ENCODE measurements at places on chromosomes 1 and 21.

DNA sequence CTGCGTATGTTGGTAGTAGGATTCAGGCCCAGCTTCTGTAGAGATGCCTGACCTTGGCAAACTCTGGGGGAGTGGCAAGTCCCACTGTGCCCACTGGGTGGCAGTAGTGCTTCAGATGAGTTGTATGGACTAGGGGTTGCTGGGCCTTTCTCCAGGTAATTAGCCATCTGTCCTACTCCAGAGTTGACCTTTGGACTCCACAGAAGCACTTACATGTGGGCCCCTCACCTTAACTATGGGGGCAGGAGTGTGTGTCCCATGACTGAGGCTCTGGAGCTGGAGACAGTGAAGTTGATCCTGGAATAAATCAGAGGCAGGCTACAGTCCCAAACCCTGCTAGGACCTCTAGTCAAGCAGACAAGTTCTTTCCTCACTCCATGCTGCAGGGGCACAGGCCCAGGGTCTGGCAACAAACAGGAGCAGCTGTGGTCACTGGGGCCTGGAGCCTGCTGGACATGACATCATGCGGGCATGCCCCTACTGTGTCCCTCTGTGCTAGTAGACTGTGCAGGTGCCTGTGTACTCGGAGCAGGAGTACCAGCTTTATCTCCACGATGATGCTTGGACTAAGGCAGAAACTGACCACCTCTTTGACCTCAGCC lies 4.6 kb downstream of the DMAP1 start:
- DNase-seq = peak; percentile 64

DNA sequence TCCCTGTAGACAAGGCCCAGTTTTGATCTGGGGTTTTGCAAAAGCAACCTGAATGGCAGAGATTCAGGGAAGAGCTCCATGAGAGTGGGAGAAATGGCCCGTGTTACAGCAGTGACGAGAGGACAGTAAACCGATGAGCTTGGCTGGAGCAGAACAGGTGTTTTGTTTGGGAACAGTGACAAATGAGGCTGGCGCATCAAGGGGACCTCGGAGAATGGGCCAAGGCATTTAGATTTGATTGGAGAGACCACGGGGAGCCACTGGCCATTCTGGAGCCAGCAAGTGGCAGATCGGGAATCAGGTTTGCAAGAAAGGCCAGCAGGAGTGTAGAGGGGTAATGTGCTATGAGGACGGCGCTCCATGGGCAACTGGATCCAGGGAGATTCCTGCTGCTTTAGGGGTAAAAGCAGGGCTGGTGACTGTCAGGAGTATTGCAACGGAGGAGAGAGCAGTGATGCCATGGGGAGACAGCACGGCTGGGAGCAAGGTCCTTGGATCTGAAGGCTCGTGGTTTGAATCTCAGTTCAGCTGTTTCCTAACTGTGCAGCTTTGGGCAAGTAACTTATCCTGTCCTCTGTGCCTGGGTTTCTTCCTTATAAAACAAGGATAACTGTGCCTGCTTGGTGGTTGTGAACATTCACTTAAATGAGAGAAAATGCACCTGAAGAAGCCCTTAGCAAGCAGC lies 9.9 kb upstream of the KLHDC7A start:
- no peak for DNase-seq

GRCh38 chr1:155454096-155454495 lies 108.5 kb downstream of the ASH1L start:
- DNase-seq = no peak

- no peak for DNase-seq
Observed at GRCh38 chr1:67544921-67545320, 114.7 kb upstream of the SERBP1 start.

GRCh38 chr1:178243119-178243518 lies 149.2 kb downstream of the RASAL2 start:
- no peak for DNase-seq

All from caudate nucleus (tissue), 63 donors.